ENCODE measurements at places on chromosomes 16 and 17.

DNA sequence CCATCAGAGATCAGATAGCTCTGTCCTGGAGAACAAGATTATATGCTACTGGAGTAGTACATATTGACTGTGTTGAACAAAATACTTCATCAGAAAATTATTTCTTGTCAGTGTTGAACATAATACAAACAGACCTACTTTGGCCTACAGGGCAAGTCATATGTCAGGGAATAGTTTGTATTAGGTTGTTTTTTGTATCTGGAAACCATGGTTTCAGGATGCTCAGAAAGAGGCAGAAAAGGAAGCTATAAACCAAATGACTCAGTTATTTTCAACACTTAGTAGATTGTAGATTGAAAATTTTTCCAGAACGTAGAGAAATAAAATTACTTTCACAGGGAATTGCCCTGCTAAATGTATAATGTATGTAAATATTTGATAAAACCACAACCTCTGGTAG lies 198.4 kb downstream of the CYB561 start:
- no peak for DNase-seq

DNA sequence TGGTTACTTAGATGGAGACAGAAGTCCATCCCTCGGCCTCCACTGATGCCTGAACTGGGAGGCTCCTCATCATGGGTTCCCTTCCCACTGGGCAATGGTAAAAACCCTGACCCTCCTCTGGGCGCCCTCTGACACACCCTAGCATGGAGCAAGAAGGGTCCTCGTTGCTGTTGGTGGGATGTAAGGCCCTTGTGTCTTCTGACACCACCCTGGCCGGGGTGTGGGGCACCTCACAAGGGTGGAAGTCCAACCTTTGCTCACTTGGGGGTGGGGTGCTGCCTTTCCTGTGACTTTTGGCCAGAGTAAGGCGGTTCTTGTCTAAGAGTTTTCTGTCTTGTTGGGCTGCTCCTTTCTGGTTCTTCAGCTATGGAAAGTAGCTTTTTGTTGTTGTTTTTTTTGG lies 28.7 kb downstream of the MPRIP start:
- no peak for DNase-seq

DNA sequence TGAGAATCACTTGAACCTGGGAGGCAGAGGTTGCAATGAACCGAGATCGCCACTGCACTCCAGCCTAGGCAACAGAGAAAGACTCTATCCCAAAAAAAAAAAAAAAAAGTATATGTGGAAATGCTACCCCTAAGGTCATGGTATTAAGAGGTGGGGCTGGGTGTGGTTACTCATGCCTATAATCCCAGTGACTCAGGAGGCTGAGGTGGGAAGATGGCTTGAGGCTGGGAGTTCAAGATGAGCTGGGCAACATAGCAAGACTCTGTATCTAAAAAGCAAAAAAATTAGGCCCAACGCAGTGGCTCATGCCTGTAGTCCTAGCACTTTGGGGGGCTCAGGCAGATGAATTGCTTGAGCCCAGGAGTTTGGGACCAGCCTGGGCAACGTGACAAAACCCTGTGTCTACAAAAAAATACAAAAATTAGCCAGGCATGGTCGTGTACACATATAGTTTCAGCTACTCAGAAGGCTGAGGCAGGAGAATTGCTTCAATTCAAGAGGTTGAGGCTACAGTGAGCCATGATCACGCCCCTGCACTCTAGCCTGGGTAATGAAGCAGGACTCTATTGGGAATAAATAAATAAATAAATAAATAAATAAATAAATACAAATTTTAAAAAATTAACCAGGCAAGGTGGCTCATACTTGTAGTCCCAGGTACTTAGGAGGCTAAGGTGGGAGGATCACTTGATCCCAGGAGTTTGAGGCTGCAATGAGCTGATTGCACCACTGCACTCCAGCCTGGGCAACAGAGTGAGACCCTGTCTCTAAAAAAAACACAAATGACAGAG lies 32.3 kb upstream of the NUFIP2 start:
- DNase-seq: no peak

- DNase-seq: no peak
These were observed 44.7 kb downstream of the COG7 start for GRCh38 chr16:23408242-23408822.

All from activated CD4-positive, alpha-beta memory T cell treated with anti-CD3 and anti-CD28 coated beads for 36 hours (primary cell).